Caudate nucleus (tissue), 63 donors: ENCODE measurements at places on chromosomes 12 and 14.

DNA sequence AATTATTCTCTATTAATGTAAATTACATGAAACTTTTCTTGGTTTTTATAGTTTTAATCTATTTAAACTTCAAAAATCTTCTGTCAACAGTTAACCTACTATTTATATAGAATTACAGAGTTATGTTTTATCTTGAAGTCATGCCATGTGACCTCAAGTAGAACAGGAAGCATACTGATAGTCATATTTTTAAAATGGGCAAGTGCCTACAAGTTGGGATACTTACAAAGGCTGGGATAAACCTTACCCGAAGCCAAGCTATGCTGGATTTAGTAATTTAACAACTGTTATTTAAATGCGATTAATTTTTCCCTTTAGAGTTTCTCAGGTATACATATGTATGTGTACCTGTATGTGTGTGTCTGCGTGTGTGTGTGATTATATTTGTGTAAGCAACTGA, 266.9 kb downstream of the RASSF9 start:
- DNase-seq, result no peak

GRCh38 chr12:14952299-14952921, 9.0 kb downstream of the ARHGDIB start:
- DNase-seq, result no peak

DNA sequence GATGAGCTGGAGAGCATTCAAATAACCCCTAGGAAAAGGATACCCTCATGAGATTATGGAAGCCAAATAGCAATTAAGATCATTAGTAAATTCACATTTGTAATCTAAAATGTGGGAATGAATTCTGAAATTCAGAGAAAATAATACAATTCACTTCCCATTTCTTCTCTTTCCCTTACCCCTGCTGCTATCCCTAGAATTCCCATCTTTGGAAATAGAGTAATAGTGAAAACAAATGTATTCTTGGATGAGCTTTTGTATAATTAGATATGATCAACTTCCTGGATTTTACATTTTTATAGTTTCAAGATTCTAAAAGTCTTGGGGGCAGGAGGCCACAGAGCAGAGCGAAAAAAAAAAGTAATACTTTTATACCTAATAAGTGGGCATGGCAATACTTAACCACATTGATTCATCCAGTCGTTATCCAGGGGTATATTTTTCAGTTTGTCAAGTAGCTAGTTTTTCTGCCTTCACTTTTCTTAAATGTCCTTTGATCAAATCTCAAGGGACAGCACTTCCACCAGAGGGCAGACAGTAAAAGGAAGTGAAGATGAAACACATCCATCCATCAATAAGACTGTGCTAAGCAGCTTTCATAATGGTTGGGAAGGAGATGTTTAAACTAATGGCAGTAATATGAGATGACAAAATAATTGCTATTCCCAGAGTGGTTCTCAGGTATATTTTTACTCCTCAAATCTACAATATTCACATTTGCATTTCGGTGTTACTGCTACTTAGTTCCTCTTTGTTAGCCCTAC, 401.3 kb downstream of the DIO2 start:
- no peak for DNase-seq

GRCh38 chr14:36981832-36982529, 190.4 kb downstream of the SLC25A21 start:
- DNase-seq, result no peak

GRCh38 chr12:32102234-32102633, 4.4 kb upstream of the BICD1 start:
- no peak for DNase-seq

GRCh38 chr12:51948066-51948465, 3.4 kb upstream of the ACVR1B start:
- no peak for DNase-seq
